ENCODE measurements at places on chromosomes 1 and 21. TPM values are rescaled to one million over a fixed set of nuclear protein-coding genes. Genes with fewer than 3 reads are reported as not detected.

GRCh38 chr1:6497215-6497866, 5.9 kb upstream of the PLEKHG5 start:
- H3K27ac ChIP-seq: no peak overlapping the region
- H3K4me3 ChIP-seq: peak overlapping the region; percentile 83
- no peaks in the 10 kb centered on the region for H3K36me3 ChIP-seq
- peaks cover 16% of the 10 kb centered on the region for H3K4me1 ChIP-seq
- peak; percentile 65 for DNase-seq

DNA sequence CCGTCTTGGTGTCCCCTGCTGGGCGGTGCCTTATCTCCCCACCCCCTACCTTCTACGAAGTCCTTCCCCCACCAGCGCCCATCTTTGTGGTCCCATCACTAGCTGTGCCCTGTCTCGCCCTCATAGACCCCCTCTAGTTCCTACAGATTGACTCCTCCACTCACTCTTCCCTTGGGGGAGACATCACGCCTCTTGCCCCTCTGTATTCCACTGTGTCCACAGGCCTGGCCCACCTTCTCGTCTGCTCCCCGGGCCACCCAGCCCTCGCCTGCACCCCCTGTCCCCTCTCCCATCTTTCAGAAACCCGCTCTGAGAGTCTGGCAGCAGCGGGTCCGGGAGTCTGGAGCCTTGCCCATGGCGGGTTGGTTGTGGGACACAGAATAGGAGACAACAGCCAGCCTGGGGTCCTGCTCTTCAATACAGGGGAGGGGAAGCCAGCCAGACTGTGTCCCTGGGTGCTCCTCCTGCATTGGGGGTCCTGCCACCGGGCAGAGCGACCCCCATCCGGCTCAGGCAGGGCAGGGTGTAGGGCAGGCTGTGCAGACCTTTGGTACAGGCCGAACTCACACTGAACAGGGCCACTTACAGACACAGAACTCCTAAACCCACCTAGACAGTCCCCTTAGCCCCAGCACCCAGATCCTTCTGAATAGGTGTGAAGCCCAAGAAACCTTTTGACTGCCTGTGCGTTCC, 1.1 kb downstream of the RNF187 start:
- peaks cover 3% of the 10 kb centered on the region for H3K27me3 ChIP-seq
- DNase-seq: no peak
- H3K4me1 ChIP-seq: peaks cover 24% of the 10 kb centered on the region
- peaks cover 11% of the 10 kb centered on the region for H3K36me3 ChIP-seq

DNA sequence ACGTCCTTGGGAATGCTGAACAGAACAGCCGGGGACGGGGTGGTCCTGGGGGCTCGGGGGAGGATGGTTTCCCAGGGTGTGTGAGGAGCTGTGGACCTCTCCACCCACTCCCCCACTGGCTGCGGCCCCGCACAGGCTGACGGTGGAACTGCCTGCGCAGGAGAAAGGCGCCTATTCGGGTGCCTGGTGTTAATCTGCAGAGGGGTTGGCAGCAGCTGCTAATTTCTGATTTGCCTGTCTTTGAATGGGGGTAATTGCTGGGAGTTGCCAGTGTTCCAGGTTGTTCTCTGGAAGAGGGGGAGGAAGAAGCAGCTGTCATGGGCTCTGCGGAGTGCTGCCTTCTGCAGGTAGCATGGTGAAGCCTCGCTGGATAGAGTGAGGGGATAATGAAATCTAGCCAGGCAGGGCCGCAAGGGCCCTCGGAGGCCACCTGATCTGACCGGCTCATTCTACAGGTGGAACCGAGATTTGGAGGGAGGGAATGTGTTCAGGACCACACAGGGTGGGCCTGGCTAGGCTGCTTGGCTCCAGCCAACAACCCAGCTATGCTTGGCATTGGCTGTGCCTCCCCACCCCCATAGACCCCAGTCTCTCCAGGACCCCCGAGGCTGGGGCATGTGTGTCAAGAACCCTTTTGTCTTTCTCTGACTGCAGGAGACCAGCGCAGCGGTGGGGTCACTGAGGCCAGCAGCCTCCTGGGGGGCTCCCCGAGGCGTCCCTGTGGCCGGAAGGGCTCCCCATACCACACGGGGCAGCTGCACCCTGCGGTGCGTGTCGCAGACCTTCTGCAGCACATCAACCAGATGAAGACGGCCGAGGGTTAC, 67.1 kb downstream of the PTPRU start:
- no peak overlapping the region for H3K4me3 ChIP-seq
- H3K27ac ChIP-seq: no peak overlapping the region
- H3K36me3 ChIP-seq: no peaks in the 10 kb centered on the region
- H3K27me3 ChIP-seq: no peaks in the 10 kb centered on the region
- no peak for DNase-seq

DNA sequence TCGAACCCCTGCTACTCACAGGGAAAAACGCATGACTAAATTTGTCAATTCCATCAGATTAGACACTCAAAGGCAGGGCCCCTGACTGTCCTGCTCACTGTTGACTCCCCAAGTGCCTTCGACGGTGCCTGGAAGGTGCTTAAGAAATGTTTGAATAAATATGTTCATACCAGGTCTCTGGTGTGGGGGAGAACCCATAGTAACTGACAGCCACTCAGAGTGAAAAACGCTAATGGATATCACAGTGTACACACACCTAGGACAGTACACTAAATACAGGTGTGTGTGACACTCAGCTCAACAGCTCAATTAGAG, 39.7 kb upstream of the WASF2 start:
- peaks cover 56% of the 10 kb centered on the region for H3K4me1 ChIP-seq
- peaks cover 21% of the 10 kb centered on the region for H3K27me3 ChIP-seq
- peak overlapping the region; percentile 77 for H3K27ac ChIP-seq
- peaks cover 3% of the 10 kb centered on the region for H3K36me3 ChIP-seq

Gene TLCD4
- 0.89 TPM for total RNA-seq

DNA sequence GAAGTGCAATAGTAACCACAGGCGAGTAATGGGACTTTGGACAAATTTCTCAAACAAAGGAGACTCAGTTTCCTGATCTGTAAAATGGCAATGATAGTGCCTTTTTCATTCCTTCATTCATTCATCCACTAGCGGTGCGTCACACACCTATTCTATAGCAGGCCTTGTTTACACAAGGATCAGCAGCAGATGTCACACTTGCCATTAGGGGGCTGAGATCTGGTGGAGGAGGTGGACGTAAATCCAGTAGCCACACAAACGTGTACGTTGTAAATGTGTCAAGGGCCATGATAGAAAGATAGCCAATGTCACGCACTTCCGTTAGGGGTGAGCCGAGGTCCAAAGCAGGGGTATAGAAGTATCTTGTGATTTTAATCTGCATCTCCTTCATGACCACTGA, 34.2 kb downstream of the SERINC2 start:
- H3K4me3 ChIP-seq: no peak overlapping the region
- H3K27ac ChIP-seq: no peak overlapping the region
- no peaks in the 10 kb centered on the region for H3K36me3 ChIP-seq
- H3K27me3 ChIP-seq: peaks cover 20% of the 10 kb centered on the region
- no peaks in the 10 kb centered on the region for H3K4me1 ChIP-seq
- no peak for DNase-seq

GRCh38 chr1:210684466-210685294, 356.0 kb downstream of the HHAT start:
- no peaks in the 10 kb centered on the region for H3K36me3 ChIP-seq
- H3K27ac ChIP-seq: no peak overlapping the region
- H3K4me1 ChIP-seq: no peaks in the 10 kb centered on the region
- no peak for DNase-seq

GRCh38 chr1:98287626-98288025, 366.8 kb upstream of the DPYD start:
- H3K4me3 ChIP-seq: no peak overlapping the region
- H3K27ac ChIP-seq: no peak overlapping the region
- no peak for DNase-seq
- no peaks in the 10 kb centered on the region for H3K4me1 ChIP-seq

Gene CD48
- not detected for total RNA-seq

DNA sequence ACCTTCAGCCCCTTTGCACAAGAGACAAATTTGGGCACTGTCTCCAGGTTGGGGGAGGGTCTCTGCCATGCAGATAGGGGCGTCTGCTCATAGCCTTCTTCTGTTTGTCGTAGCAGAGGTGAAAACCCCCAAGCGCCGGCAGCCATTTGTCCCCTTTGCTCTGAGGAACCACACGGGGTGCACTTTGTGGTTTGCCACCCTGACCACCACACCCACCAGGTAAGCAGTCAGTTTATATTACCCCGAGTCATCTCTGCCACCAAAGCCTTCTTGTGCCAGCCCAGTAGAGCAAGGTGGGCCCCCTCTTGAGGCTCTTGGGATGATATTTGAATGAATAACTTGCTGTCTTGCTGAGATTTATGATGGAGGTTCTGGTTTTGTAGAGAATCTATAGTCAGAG, 111.8 kb downstream of the VPS13D start:
- no peaks in the 10 kb centered on the region for H3K27me3 ChIP-seq
- H3K27ac ChIP-seq: no peak overlapping the region

- no peaks in the 10 kb centered on the region for H3K36me3 ChIP-seq
- no peak for DNase-seq
- H3K4me1 ChIP-seq: no peaks in the 10 kb centered on the region
- H3K27ac ChIP-seq: no peak overlapping the region
Observed at GRCh38 chr1:33768106-33768505, 95.8 kb upstream of the HMGB4 start.

DNA sequence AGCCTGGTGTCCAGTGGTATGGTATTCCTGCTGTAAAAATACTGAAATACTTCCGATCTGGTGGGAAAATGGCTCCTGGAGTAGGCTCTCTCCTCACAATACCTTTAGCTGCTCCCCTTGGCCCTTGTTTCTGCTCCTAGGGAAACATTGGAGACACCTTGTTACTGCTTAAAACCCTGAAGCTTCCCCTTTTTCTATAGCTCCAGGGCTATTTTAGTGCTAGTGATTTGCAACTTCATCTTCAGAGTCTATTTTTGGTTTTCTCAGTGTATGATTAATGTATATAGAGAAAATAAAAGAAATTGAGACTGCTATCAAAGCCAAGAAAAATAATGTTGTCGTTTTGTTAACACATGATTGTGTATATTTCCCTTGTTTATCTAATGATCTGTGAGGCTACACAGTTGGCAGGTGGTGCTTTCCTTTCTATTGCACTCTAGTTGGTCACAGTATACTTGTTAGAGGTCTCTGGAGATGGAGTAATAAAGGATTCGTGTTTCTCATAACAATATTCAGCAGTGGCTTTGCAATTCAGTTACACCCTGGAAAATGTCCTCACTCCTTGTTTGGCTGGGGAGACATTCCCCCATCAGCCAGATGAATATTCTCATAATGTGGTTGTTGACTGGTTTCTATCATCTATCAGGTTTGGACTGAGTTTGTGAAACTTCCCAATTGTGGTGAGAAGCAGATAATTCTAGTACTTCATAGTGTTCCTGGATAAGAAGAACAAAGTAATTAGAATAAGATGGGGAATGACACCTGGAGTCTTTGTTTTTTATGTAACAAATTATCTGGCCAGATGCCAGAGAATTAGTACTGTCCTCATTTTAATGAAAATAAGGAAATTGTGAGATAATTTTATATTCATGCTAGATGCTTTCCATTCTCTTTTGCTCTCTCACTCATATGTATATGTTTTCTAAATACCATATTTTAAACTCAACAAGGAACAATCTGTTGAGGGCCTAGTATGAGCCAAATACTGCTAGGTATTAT, 44.8 kb upstream of the CACYBP start:
- no peaks in the 10 kb centered on the region for H3K36me3 ChIP-seq
- H3K4me3 ChIP-seq: no peak overlapping the region
- DNase-seq: no peak
- no peak overlapping the region for H3K27ac ChIP-seq

DNA sequence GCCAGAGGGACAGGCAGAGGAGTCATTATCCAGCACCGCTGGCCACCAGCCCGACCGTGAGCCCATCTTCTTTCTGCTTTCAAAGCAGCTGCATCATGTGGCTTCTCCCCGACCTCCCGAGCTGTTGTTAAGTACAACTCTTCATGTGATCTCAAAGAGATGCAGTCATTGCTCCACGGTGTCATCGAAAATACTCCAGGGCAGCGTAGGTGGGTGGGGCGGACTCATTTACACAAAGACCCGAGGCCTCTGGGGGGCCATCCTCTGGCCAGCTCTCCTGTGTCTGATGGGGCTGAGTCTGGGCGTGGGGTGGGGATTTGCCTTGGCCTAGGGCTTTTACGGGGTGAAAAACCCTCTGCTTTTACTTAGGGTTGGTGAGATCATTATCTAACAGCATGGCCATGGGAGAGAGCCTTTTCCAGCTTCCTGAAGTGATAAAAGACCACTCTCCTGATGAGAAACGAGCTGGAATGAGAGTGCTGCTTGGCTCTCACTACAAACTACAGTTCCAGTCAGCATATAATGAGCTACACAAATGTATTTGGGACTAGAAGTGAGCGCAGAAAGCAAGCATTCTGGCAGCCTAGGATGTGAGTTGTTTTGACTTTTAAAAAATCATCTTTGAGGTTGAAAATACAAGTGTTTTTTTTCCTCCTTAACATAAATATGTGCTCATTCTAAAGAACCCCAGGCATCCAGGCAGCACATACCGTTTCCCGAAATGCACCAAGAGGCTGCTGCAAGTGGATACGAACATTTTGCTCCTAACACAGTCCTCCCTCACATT, 165.0 kb downstream of the RHOU start:
- H3K36me3 ChIP-seq: no peaks in the 10 kb centered on the region
- no peak for DNase-seq
- H3K27me3 ChIP-seq: peaks cover 4% of the 10 kb centered on the region
- peak overlapping the region; percentile 13 for H3K27ac ChIP-seq
- H3K4me1 ChIP-seq: peaks cover 33% of the 10 kb centered on the region
- no peak overlapping the region for H3K4me3 ChIP-seq

GRCh38 chr1:150530491-150531159, 15.1 kb downstream of the FALEC start:
- H3K36me3 ChIP-seq: no peaks in the 10 kb centered on the region
- no peak overlapping the region for H3K27ac ChIP-seq
- no peak overlapping the region for H3K4me3 ChIP-seq

DNA sequence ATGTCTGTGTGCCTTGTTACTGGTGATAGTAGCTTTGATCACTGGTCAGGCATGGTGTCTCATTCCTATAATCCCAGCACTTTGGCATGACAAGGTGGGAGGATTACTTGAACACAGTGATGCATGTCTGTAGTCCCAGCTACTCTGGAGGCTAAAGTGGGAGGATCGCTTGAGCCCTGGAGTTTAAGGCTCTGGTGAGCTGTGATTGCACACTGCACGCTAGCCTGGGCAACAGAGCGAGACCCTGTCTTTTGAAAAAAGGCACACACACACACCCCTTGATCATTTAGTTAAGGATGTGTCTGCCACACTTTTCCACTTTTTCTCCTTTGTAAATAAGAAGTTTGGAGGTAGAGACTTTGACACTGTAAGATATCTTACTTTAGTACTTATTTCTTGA, 15.1 kb downstream of the MIGA1 start:
- peaks cover 17% of the 10 kb centered on the region for H3K4me1 ChIP-seq
- no peak for DNase-seq
- H3K36me3 ChIP-seq: peaks cover 4% of the 10 kb centered on the region
- H3K4me3 ChIP-seq: no peak overlapping the region
- no peak overlapping the region for H3K27ac ChIP-seq
- H3K27me3 ChIP-seq: no peaks in the 10 kb centered on the region

DNA sequence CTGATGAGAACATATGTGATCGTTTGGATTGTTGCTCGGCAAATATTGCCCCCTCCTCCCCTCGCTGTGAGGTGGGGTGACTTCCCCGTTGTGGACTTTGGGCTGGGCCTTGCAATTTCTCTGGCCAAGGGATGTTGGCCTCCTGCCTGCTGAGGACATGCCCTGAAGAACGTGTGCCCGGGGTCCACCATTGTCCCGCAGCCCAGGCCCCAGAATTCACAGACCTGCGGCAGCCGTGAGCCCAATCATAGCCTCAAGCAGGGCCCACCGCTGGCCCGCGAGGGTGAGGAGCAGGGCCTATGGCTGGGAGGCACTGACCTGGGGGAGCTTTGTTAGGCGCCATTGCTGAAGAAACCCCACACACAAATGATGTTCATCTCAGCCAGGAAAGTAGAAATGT, 58.3 kb upstream of the ACTRT2 start:
- no peaks in the 10 kb centered on the region for H3K36me3 ChIP-seq
- H3K27ac ChIP-seq: no peak overlapping the region
- no peaks in the 10 kb centered on the region for H3K4me1 ChIP-seq
- H3K27me3 ChIP-seq: no peaks in the 10 kb centered on the region
- no peak overlapping the region for H3K4me3 ChIP-seq
